Upper lobe of left lung (tissue), 6 donors: ENCODE measurements at places on chromosomes 2 and 18.

- no peak for DNase-seq
- H3K27me3 ChIP-seq = no peaks in the 10 kb centered on the region
- H3K36me3 ChIP-seq = peaks cover 6% of the 10 kb centered on the region
- H3K4me3 ChIP-seq = no peak overlapping the region
These were observed 67.6 kb upstream of the ZFP36L2 start for GRCh38 chr2:43293744-43294695.

- no peak for DNase-seq
- H3K27me3 ChIP-seq = no peaks in the 10 kb centered on the region
- H3K36me3 ChIP-seq = no peaks in the 10 kb centered on the region
- no peak overlapping the region for H3K4me3 ChIP-seq
- H3K4me1 ChIP-seq = peaks cover 9% of the 10 kb centered on the region
- no peak overlapping the region for H3K27ac ChIP-seq
These were observed 61.3 kb downstream of the SP110 start for GRCh38 chr2:230158468-230158867.

- H3K36me3 ChIP-seq = no peaks in the 10 kb centered on the region
- DNase-seq = no peak
- peaks cover 26% of the 10 kb centered on the region for H3K4me1 ChIP-seq
- H3K27me3 ChIP-seq = no peaks in the 10 kb centered on the region
- H3K27ac ChIP-seq = peak overlapping the region; percentile 80
- H3K4me3 ChIP-seq = no peak overlapping the region
These were observed 177.2 kb downstream of the NEDD4L start for GRCh38 chr18:58221060-58221725.

GRCh38 chr18:12628706-12629702 is 28.9 kb downstream of the SPIRE1 start:
- DNase-seq = no peak
- H3K4me1 ChIP-seq = no peaks in the 10 kb centered on the region
- H3K27me3 ChIP-seq = no peaks in the 10 kb centered on the region
- H3K36me3 ChIP-seq = no peaks in the 10 kb centered on the region
- no peak overlapping the region for H3K4me3 ChIP-seq

GRCh38 chr18:24539866-24540617 is 79.6 kb downstream of the HRH4 start:
- H3K27me3 ChIP-seq = no peaks in the 10 kb centered on the region
- no peaks in the 10 kb centered on the region for H3K4me1 ChIP-seq
- no peak for DNase-seq
- H3K4me3 ChIP-seq = no peak overlapping the region

- no peaks in the 10 kb centered on the region for H3K27me3 ChIP-seq
- H3K4me3 ChIP-seq = no peak overlapping the region
- H3K4me1 ChIP-seq = no peaks in the 10 kb centered on the region
- H3K36me3 ChIP-seq = no peaks in the 10 kb centered on the region
- no peak overlapping the region for H3K27ac ChIP-seq
These were observed 498.2 kb upstream of the PIK3C3 start for GRCh38 chr18:41456831-41457230.

DNA sequence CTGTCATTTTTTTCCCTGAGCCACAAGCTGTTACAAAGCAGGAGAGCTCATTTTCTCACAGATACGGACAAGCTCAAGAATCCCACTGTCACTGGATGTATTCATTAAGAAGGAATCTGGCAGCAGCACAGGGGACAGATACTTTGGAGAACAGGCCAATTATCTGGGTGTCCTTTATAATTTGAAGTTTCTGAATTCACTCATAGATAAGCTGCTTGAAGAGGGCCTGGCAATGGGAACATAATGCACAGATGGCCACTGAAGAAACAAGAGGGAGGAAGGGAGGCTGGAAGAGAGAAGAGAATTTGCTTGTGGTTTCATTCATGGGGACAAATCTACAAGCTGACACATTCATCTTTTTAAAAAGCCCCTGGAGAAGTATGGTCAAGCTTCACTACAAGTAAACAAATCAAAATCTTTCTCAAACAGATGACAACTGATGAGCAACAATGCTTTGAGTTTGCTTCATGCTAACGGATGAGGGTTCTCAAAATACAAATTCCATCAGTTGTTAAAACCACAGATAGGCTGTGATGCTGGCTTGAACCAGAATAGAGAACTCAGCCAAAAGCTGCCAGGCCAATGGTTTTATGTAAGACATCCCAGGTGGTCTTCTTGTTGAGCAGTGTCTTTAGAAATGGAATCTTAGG is 11.9 kb downstream of the BCL2 start:
- DNase-seq = no peak
- no peak overlapping the region for H3K4me3 ChIP-seq
- no peaks in the 10 kb centered on the region for H3K27me3 ChIP-seq
- no peaks in the 10 kb centered on the region for H3K36me3 ChIP-seq
- H3K4me1 ChIP-seq = no peaks in the 10 kb centered on the region

DNA sequence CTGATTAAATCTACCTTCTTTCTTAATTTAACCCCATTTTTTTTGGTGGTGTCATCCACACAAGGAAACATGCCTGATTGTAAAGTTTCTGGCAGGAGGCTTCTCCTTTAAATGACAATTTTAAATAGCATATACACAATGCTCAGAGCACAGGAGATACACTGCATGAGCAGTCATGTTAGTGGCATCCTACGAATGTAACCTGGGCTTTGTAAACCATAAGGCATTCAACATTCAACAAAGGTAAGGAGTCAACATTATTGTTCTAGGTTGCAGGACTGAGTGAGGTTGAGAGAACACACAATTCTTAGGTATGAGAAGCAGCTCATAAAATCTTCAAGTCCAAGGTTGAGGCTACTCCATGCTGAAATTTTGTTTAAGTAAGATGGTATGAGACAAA is 266.6 kb upstream of the SIX2 start:
- no peaks in the 10 kb centered on the region for H3K36me3 ChIP-seq
- H3K4me3 ChIP-seq = no peak overlapping the region

DNA sequence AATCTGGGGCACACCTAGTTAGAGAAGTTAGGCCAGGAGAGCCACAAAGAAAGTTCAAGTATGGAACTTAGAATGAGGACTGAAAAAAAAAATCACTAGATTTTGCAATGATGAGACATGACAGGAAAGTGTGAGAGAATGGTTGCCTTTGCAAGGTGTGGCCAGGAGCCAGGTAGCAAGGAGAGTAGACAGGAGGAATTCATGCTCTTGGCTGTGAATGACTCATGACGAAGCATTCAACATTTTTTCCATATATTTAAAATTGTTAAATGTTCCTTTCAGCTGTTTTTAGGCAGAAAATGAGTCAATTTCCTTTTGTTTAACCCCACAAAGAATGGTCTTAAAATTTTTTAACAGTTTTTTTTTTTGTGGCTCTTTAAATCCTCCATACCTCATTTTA is 636.9 kb downstream of the PLCL1 start:
- H3K36me3 ChIP-seq = no peaks in the 10 kb centered on the region
- no peak overlapping the region for H3K4me3 ChIP-seq
- DNase-seq = no peak
- H3K27ac ChIP-seq = no peak overlapping the region
- H3K27me3 ChIP-seq = no peaks in the 10 kb centered on the region

- DNase-seq = no peak
- no peaks in the 10 kb centered on the region for H3K27me3 ChIP-seq
- no peak overlapping the region for H3K27ac ChIP-seq
- H3K4me3 ChIP-seq = no peak overlapping the region
- H3K36me3 ChIP-seq = no peaks in the 10 kb centered on the region
- no peaks in the 10 kb centered on the region for H3K4me1 ChIP-seq
These were observed 87.3 kb downstream of the ANTXR1 start for GRCh38 chr2:69100220-69100723.

DNA sequence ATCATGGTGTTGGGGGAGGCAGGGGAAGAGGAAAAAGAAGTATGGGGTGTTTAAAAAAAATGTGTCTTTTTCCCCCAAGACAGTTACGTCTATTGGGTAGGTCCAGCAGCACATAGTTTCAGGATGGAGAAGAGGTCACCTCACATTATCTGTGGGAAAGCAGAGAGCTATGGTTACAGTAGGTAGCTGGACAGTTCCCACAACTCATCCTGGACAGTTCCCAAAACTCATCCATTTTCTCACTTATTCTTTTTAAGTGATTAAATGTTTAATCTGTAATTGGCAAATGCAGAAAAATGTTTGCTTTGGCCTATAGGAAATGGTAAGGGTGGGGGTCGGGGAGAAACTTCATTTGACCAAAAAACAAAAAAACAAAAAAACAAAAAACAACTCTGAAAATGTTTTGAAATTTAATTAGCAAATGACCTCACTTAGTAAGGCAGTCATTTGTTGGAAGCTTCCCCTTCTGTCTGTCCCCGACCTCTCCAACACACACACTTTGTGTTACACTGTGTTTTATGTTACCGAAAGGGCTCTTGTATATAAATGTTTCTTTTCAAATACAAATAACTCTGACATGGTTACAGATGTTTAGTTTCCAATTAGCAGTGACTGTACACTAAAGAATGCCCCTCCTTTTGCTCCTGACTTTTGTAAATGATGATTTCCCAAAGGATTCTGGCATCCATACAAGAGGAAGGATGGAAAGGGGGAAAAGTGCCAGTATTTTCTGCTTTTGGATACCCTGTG is 173.3 kb upstream of the ZFP36L2 start:
- H3K4me1 ChIP-seq = peaks cover 5% of the 10 kb centered on the region
- H3K36me3 ChIP-seq = no peaks in the 10 kb centered on the region
- no peak overlapping the region for H3K4me3 ChIP-seq
- H3K27me3 ChIP-seq = no peaks in the 10 kb centered on the region

- no peaks in the 10 kb centered on the region for H3K4me1 ChIP-seq
- no peak overlapping the region for H3K4me3 ChIP-seq
- DNase-seq = no peak
- H3K27me3 ChIP-seq = no peaks in the 10 kb centered on the region
These were observed 24.8 kb downstream of the KIF5C start for GRCh38 chr2:148899638-148900318.

DNA sequence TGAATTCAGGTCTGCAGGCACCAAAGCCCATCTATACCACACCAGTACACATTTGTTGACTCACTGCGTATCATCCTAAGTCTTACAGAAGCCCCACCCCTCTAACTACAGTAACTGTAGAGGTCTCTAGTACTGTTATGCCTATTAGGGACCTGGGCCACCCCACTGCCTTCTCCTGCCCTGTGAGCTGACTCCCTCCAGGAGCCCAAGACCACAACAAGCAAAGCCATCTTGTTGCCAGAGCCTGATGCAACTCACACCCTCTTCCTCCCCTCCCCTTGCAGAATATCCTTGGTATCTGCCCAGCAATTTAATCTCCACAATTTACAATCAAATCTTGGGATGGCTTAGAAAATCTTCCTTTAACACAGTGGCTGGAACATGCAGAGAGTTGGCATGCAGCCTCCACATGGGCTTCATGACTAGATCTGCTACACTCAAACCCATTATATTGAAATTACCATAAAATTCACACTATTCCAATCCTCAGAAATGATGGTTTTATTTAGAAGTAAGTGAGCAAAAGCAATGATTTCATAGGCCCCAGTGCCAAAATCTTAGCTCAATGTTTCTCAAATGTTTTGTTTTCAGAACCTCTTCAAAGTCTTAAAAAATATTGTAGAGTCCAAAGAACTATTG is 17.7 kb upstream of the CYP1B1 start:
- no peak overlapping the region for H3K27ac ChIP-seq
- H3K4me1 ChIP-seq = peaks cover 28% of the 10 kb centered on the region
- no peak overlapping the region for H3K4me3 ChIP-seq
- no peaks in the 10 kb centered on the region for H3K27me3 ChIP-seq
- no peak for DNase-seq

DNA sequence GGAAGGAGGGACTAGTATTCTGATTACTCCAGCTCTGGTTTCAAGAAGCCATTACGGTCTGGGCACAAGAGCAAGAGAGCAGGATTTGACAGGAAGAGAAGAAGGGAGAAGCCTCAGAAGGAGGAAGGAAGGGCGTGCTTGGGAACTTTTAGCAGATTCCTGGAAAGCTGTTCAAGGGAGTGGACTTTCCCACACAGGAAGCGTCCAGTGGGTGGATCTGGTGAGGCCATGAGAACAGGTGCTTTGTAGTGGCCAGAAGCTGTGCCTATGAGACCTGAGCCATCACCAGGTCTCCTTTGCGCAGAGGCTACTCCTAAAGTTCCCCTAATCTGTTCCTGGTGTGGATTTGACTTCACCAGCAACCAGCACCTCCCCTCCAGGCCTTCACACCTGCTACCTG is 62.3 kb downstream of the CD226 start:
- no peaks in the 10 kb centered on the region for H3K4me1 ChIP-seq
- H3K4me3 ChIP-seq = no peak overlapping the region

GRCh38 chr18:50558157-50558556 is 1.7 kb upstream of the MAPK4 start:
- no peaks in the 10 kb centered on the region for H3K27me3 ChIP-seq
- H3K4me1 ChIP-seq = peaks cover 22% of the 10 kb centered on the region
- DNase-seq = no peak
- H3K4me3 ChIP-seq = no peak overlapping the region
- H3K36me3 ChIP-seq = no peaks in the 10 kb centered on the region

DNA sequence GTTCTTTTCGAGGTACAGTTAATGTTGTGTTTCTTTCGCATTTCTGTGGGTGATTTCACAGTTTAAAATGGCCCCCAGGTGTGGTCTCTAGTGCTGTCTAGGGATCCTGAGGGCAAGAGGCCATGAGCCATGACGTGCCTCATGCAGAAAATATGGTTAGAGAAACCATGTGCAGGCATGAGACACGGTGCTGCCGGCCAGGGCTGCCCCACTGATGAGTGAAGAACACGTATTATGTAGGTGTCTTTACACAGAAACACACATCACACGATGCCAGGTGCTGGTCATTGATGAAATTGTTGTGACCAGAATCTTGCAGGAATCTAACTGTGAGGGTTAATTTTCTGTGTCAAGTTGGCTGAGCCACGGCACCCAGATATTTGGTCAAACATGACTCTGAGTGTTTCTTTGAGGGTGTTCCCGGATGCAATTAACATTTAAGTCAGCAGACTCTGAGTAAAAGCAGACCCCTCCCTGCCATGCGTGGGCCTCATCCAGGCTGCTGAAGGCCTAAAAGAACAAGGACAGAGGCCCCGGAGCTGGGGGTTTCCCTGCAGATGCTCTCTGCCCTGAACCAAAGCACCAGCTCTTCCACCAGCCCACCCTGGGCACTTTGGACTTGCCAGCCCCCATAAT is 463.0 kb upstream of the MYT1L start:
- DNase-seq = no peak
- no peaks in the 10 kb centered on the region for H3K36me3 ChIP-seq
- no peak overlapping the region for H3K4me3 ChIP-seq

- no peak overlapping the region for H3K4me3 ChIP-seq
- no peak overlapping the region for H3K27ac ChIP-seq
- H3K27me3 ChIP-seq = no peaks in the 10 kb centered on the region
- DNase-seq = no peak
- H3K36me3 ChIP-seq = no peaks in the 10 kb centered on the region
These were observed 46.9 kb upstream of the NDUFV2 start for GRCh38 chr18:9055626-9056025.

- H3K4me1 ChIP-seq = no peaks in the 10 kb centered on the region
- H3K27ac ChIP-seq = no peak overlapping the region
- no peak overlapping the region for H3K4me3 ChIP-seq
- DNase-seq = no peak
These were observed 38.0 kb downstream of the LINC00305 start for GRCh38 chr18:64110692-64111480.

DNA sequence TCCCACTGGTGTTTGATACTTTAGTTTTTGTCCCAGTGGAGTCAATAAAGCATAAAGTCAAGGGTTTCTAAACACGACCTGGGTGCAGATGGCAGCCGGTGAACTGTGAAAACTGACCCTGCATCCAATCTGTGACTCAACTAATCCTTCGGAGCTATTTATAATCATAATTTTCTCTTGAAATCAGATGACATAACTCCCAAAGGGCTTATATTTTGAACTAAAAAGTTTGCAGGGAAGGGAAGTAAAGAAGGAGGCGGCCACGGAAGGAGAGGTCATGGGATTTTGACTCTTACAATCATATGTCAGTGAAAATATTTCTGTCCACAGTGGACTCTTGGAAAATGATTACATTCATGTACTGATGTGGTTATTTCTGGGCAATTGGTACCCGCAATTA is 178.5 kb downstream of the PDE1A start:
- H3K4me3 ChIP-seq = no peak overlapping the region
- no peaks in the 10 kb centered on the region for H3K27me3 ChIP-seq
- no peaks in the 10 kb centered on the region for H3K4me1 ChIP-seq
